ENCODE measurements at places on chromosomes 4 and X. TPM values are rescaled to one million over a fixed set of nuclear protein-coding genes. Genes with fewer than 3 reads are reported as not detected.

Gene KLHL4
- total RNA-seq: 20.7 TPM

Gene UVSSA
- 6.4 TPM for total RNA-seq

Gene CT45A5
- not detected for total RNA-seq

Gene CFI
- 69.6 TPM for total RNA-seq

Gene PNMA5
- total RNA-seq: not detected

Gene HPF1
- 44.2 TPM for total RNA-seq

Gene CYTL1
- total RNA-seq: 9.3 TPM

Gene LRRC66
- 0.13 TPM for total RNA-seq

Gene FHDC1
- 2.2 TPM for total RNA-seq

Gene SUPT20HL1
- not detected for total RNA-seq

Gene NSD2
- 86.0 TPM for total RNA-seq

Gene CTAG2
- 2.8 TPM for total RNA-seq

Gene PLXNB3
- total RNA-seq: 8.4 TPM

Gene STS
- total RNA-seq: 3.1 TPM

All from mesangial cell (primary cell).